ENCODE measurements at places on chromosomes 11 and 22. TPM values are rescaled to one million over a fixed set of nuclear protein-coding genes. Genes with fewer than 3 reads are reported as not detected.

GGTLC3 gene
- total RNA-seq = not detected

DNA sequence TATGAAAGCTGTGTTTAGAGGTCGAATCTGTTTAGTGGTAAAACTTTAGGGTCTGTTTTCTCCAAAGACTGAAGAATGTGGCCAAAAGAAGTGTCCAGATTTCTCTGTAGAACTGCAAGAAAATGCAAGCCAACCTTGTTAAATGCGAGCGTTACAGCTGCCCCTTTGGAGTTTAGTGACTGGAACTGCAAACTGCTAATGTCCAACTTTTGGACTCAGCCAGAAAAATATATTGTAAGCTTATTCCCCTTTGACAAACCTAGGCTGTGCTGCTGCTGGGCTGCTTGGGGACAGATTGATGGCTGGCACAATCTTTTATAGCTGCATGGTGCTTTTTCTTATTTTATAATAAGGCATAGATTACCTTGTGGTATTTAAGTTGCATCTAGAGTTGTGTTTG is 3.9 kb downstream of the TEAD1 start:
- no peaks in the 10 kb centered on the region for H3K27me3 ChIP-seq
- H3K27ac ChIP-seq = peak overlapping the region; percentile 97
- DNase-seq = no peak

OTOG gene
- total RNA-seq = not detected

- H3K27me3 ChIP-seq = no peaks in the 10 kb centered on the region
- no peak overlapping the region for H3K27ac ChIP-seq
- DNase-seq = peak; percentile 90
- no peaks in the 10 kb centered on the region for H3K36me3 ChIP-seq
- no peaks in the 10 kb centered on the region for H3K4me1 ChIP-seq
Measured at GRCh38 chr22:48707763-48708557, 1119.7 kb downstream of the BRD1 start.

PTPN5 gene
- total RNA-seq = not detected

DNA sequence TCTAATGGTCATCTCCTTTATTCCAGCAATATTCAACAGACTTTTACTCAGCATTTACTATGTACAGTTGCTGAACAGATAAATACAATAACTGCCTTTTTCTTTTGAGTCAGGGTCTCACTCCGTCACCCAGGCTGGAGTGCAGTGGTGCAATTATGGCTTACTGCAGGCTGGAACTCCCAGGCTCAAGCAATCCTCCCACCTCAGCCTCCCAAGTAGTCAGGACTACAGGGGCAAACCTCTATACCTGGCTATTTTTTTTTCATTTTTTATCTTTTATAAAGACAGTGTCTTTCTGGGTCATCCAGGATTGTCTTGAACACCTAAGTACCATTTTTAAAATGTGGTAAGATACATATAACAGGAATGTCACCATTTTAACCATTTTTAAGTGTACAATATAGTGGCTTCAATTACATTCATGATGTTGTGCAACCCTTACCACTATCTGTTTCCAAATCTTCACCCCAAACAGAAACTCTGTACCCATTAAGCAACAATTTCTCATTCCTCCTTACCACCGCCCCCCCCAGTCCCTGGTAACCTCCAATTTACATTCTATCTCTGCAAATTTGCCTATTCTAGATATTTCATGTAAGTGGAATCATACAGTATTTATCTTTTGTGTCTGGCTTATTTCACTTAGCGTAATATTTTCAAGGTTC is 67.8 kb downstream of the MIAT start:
- peaks cover 26% of the 10 kb centered on the region for H3K36me3 ChIP-seq
- peaks cover 22% of the 10 kb centered on the region for H3K4me1 ChIP-seq
- no peak overlapping the region for H3K27ac ChIP-seq
- no peak overlapping the region for H3K4me3 ChIP-seq
- DNase-seq = no peak

- peaks cover 9% of the 10 kb centered on the region for H3K4me1 ChIP-seq
- H3K27ac ChIP-seq = no peak overlapping the region
- no peak overlapping the region for H3K4me3 ChIP-seq
- peaks cover 19% of the 10 kb centered on the region for H3K36me3 ChIP-seq
- H3K27me3 ChIP-seq = peaks cover 5% of the 10 kb centered on the region
Measured at GRCh38 chr11:61985869-61986268, 18.4 kb upstream of the FTH1 start.

DNA sequence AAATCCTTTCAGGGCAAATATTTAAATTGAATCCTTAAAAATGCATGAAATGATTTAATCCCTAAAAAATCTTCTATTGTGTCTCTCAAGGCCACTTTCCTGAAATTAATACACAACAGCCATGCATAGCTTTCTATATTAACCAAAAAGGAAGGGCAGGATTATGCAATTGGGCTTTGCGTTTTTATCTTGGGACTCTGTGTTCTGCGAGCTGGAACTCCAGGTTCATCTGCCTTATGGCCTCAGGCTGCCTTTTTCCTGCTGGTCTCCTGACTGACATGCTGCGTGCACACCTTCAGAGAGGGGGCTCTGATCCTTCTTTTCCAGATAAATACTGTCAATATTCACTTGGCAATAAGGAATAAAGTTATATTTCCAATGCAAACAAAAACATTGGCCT is 141.7 kb upstream of the GRIA4 start:
- no peak for DNase-seq
- H3K4me1 ChIP-seq = peaks cover 4% of the 10 kb centered on the region
- H3K36me3 ChIP-seq = no peaks in the 10 kb centered on the region

All from chondrocyte (in vitro differentiated cells).